ENCODE measurements at places on chromosomes 4 and X.

DNA sequence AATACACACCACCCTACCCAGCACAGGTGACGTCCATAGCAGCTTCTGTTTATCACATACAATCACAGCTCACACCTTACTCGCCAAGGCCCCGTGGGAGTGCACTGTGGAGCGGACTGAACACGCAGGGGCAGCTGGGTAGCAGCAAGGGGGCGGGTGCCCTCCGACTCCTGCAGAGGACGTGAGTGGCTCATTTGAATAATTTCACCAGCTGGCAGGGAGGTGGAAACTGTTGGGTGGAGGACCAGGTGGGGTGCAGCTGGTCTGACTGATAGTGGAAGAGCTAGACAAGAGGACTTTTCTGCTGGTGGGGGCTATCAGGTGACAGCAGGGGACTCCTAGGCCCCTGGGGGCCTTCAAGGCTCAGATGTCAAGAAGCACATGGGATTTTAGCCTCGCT, 16.3 kb downstream of the MAN2B2 start:
- DNase-seq = no peak

DNA sequence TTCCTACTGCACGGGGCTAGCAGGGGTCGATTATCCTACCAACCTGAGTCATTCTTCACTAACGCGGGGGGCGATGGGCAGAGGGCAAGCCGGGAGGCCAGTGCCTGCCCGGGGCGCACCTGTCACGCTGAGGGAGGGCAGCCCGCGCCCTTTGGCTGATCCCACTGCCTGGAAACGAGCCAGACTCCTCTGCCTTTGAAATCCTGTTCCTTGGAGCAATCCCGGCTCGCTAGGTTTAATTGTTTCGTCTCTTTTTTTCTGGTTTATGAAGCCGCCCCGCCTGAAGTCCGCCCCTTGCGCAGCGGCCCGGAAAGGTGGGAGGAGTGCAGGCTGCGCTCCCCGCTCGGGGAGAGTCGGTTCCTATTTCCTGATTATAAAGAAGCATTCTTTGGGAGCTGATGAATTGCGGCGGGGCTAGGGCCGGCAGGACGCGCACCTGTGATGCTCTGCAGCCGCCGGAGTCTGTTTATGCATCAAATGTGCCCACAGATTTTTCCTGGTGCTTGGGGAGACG, 484.2 kb downstream of the BCOR start:
- DNase-seq = no peak

- peak; percentile 87 for DNase-seq
These were observed 230.7 kb upstream of the STK26 start for GRCh38 chrX:131792356-131792749.

DNA sequence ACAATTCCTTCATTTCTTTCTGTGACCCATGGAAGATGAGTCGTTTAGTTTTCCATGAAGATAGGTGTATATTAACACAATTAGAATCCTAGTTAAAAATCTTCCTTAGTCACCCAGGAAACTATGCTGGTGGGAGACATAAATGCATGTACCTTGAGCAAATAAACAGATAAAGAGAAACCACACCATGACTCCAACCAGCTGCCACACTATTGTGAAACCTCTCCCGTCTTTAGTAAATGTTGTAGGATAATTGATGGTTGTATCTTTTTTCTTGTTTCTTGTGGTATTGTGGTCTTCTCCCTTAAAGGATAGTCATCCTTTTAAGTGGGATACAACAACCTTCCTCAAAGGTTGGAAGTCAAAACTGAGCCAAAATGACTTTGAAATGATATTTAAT, 103.8 kb upstream of the LEF1 start:
- DNase-seq = no peak

DNA sequence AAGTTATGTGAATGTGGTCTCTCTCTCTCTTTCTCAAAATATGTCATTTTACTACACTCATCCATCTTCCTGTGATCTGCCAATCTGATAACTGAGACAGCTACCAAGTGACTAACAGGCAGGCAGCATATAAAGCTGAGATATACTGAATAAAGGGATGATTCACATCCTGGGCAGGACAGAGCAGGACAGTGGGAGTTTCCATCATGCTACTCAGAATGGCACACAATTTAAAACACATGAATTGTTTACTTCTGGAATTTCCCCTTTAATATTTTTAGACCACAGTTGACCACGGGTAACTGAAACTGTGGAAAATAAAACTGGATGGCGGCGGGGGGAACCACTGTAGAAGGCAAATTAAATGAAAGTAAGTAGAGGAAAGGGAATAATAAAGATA, 58.6 kb upstream of the DCTD start:
- DNase-seq = no peak

DNA sequence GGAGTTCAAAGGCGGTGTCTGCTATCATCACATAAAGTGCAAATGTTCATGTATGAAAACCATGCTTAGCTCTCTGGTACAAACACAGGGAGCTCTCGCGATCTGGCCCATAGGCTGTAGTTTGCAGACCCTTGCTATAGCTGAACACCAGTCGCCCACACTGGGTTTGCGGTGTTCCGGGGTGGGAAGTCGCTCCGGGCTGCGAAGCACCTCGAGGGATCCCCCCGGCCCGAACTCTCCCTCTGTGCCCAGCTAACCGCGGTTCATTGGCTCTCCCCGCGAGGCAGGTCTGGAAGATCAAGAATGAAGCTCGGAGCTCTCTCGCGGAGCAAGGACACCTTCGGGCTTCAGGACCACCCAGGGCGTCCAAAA, 341 bp upstream of the PRPS2 start:
- no peak for DNase-seq

DNA sequence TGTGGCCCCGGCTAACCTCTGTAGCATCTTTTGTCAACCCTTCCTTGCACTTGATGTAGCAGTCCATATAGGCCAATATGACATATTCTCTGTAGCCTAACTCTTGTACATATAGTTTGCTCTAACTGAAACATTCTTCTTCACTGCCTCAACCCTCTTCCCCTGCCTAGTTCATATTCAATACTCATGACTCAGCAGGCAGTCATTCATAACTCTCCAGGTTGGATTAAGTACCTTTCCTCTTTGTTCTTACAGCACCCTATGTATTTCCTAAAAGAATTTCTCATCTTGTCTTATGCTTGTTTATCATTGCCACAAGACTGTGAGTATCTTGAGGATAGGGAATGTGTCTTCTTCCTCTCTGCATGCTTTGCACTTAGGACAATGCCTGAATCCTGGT, 76.9 kb downstream of the TMLHE start:
- no peak for DNase-seq

- DNase-seq = no peak
These were observed 301.9 kb downstream of the TLL1 start for GRCh38 chr4:166174717-166175490.

DNA sequence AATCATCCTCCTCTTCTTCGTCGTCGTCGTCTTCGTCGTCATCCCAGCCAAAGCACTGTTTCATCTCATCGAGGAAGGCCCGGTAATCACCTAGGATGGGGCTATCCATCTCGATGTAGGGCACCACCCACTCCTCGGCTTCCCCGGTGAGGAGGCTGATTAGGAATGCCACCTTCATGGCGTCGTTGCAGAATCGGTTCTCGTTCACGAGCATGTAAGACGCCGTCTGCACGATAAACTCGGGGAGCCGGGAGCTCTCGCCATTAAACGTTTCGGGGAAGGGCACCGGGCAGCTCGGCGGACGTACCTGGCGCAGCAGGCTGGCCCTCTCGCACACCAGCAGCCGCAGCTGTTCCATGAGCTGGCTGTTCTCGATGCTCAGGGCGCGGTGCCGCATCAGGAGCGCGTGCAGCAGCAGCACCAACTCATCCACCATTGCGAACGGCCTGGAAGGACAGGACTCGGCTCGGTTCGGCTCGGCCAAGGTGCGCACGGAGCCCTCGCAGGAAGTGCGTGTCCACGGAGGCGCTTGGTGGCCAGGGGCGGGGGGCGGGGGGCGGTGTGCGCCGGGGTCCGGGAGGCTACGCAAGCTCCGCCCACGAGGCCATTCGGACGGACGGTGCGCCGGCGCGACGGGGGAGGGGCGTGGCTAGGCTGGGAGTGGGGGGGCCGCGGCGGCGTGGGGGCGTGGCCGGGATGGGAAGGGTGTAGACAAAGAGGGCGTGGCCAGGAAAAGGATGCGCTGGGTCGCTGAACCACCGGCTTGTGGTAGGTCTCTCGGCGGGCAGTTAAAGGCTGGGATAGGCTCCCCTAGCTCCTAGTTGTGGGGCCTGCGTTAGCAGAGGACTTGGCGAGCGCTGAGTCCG, at the start of gene LDOC1:
Gene LDOC1, minus strand, starts transcription at position 544 of the 866 bp plus-strand sequence. Its CDS starts 108 bp downstream, at position 436.
- DNase-seq = peak; percentile 71

- DNase-seq = no peak
These were observed 5.8 kb downstream of the ADRA2C start for GRCh38 chr4:3771939-3772495.

- DNase-seq = no peak
These were observed 201.1 kb downstream of the ARHGAP24 start for GRCh38 chr4:85676050-85676425.

DNA sequence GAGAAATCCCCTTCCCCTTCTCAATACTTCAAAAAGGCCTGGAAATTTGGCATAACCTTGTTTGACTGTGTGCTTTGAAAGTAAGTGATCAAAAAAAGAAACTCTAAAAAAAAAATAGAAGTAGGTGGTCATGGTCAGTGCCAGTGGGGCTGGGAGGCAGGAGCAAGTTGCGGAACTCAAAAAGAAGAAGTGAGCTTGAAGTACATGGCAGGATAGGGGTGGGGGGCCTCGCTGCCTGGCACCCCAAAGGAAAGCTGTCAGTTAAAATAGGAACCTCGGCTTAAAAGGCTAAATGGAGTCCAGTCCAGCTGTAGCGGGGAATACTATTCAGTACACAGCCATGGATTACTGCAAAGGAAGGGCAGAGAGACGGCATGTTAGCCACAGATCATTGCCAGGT, 12.2 kb upstream of the NKRF start:
- no peak for DNase-seq

DNA sequence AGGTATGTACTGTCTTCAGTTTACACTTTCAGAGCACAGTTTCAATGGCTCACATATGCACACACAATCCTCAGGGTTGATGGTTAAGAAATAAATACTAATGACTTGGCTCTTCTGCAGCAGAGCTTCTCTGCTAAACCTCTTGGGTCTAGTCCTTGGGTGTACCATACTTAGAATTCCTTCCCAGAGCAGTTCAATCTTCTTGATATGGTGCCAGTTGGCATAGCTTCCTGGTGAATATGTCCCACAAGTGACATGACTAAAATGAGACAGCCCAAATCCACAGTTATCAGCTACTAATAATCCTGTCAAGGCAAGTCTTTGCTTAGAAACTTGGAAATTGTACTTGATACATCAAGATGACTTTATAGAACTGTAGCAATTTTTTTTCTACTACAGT, 654.4 kb downstream of the IQCM start:
- DNase-seq = no peak

GRCh38 chr4:154939851-154940250, 158.8 kb downstream of the RBM46 start:
- DNase-seq = no peak

- DNase-seq = no peak
These were observed 77.8 kb upstream of the PRDX4 start for GRCh38 chrX:23589496-23589895.

- no peak for DNase-seq
These were observed 53.4 kb downstream of the CD99L2 start for GRCh38 chrX:150845091-150845490.

DNA sequence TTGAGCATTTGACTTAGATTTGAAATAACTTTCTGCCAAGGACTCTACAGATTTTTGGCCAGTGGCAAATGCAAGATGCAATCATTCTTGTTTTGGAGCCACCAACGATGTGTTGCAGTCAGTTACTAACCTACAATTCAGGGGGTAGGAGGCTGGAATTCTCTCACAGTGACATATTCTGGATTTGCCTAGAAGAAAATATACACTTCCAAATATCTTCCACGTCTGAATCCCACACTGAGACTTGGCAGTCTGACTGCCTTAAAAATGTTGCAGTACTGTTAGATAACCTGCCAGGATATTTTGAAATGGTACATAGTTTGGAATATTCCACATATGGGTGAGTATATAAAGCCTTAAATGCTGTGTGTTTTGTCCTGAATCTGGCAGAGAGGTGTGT, 27.6 kb upstream of the AGTR2 start:
- DNase-seq = no peak

DNA sequence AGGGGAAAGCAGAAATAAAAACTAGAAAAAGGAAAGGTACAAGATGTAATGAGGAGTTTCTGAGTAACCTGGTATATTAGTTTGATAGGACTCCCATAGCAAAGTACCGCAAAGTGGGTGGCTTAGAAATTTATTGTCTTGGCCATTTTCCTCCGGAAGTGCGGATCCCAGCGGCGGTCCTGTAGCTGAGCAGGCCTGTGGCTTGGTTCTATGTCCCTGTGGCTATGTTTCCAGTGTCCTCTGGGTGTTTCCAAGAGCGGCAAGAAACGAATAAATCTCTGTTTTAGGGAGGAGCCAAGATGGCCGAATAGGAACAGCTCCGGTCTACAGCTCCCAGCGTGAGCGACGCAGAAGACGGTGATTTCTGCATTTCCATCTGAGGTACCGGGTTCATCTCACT, 44.0 kb upstream of the LDB2 start:
- DNase-seq = no peak

DNA sequence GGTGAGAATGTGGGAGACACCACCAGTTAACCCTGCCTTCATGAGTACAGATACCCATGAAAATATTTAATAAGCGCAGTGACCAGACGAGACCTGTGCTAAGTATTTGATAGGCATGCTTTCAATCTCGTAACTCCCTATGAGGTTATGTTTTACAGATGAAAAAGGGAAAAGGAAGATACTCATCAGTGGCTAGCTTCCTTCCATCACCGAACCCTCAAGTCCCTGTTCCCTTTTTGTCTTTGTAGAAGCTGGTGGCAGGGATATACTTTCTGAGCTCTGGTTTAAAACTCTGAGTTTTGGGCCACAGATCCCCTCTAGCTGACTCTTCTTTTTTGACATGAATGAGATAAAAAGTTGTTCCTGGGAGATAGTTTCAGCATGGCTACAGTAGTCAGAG, 26.3 kb downstream of the AFF1 start:
- no peak for DNase-seq

DNA sequence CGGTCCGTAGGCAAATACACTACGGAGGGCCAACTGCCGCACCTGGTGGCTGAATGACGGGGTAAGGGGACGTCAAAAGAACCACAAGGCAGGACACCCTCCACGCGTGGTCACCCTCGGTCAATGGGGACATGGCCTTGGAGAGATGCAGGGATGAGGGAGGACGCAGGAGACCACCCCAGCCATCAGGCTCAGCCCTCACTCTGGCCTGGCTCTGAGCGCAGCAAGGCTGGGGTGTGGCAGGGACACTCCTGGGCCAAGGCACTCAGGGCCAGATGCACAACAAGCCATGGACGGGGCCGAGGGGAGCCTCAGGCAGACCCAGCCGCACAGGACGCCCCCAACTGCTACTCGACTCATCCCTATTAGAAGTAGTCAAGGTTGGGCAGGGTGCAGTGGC, 36.5 kb downstream of the GAK start:
- no peak for DNase-seq

Measured in stimulated activated CD4-positive, alpha-beta T cell treated with anti-CD3 and anti-CD28 coated beads, Interleukin-1b, Interleukin-23, amount 100 ng/mL, for 4 hours (primary cell).